CD8-positive, alpha-beta memory T cell (primary cell): ENCODE measurements at places on chromosomes 2 and 18.

GRCh38 chr2:143371616-143372015 lies 242.4 kb downstream of the ARHGAP15 start:
- DNase-seq = no peak

DNA sequence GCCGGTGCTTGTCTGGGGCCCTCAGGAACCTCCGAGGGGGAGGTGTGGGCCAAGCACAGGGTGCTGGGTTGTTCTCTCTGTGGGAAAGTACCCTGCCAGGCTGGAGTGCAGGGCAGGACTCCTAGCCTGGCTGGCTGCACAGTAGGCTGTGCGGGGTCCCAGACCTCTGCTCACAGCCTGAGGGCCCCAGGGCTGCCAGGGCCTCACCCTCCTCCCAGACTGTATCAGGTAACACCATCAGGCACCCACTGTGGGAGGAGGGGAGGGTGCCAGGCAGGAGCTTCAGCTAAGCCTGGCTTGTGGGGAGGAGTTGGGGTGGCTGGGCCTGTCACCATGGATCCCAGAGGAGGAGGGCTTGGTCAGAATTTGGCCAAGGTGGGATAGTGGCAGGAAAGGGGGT lies 211.9 kb upstream of the SMAD2 start:
- no peak for DNase-seq

DNA sequence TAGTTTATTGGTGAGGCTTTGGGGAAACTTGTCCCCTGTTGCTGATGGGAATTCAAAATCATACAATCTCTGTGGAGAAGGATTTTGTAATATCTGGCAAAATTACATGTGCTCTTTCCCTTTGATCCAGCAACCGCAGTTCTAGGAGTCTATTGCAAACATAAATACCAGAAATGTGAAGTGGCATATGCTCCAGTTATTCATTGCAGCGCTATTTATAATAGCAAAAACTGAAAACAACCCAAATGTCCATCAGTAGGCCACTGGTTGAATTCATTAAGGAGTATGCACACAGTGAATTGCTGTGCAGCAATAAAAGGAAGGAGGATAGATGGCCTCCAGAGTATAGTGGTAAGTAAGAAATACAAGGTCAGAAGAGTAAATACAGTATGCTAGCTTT lies 76.5 kb downstream of the HNRNPLL start:
- DNase-seq = no peak

DNA sequence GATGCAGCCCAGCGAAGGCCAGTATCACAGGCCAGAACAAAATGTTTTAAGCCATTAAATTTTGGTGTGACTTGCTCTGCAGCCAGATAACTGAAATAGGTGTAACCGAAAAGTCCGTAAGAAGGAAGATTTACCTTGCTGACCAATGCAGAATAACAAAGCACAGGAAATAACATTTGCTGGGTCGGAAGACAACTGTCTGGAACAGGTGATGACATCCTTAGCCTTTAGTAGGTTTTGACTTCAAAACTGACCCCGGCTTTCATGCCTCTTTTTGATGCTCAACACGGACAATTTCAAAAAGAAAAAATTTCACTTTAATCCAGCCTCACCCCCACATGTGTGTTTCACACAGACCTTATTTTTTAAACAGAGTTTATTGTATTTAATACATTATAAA lies 93.7 kb downstream of the KCTD1 start:
- no peak for DNase-seq

GRCh38 chr2:211816754-211817153 lies 721.8 kb downstream of the ERBB4 start:
- DNase-seq = no peak
